ENCODE measurements at places on chromosomes 5 and 9.

- no peak for DNase-seq
Observed at GRCh38 chr9:75013735-75014134, 14.4 kb downstream of the CARNMT1 start.

DNA sequence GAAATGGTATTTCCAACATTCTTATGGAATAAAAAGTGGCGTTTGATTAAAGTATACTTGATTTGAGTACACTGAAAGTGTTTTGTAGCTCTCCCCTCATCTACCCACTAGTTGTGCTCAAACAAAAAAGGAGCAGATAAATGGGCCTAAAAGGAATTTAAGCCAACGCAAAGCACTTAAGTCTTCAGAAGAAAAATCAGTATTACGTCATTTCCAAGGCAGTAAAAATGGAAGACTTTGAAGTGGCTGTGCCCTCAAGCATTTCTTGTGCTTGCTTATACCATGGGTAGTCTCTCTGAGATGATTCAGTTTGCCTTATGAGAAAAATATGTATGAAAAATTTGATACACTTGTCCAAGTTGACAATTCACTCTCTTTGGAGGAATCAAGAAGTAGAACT lies 279.9 kb upstream of the CD180 start:
- DNase-seq: no peak

DNA sequence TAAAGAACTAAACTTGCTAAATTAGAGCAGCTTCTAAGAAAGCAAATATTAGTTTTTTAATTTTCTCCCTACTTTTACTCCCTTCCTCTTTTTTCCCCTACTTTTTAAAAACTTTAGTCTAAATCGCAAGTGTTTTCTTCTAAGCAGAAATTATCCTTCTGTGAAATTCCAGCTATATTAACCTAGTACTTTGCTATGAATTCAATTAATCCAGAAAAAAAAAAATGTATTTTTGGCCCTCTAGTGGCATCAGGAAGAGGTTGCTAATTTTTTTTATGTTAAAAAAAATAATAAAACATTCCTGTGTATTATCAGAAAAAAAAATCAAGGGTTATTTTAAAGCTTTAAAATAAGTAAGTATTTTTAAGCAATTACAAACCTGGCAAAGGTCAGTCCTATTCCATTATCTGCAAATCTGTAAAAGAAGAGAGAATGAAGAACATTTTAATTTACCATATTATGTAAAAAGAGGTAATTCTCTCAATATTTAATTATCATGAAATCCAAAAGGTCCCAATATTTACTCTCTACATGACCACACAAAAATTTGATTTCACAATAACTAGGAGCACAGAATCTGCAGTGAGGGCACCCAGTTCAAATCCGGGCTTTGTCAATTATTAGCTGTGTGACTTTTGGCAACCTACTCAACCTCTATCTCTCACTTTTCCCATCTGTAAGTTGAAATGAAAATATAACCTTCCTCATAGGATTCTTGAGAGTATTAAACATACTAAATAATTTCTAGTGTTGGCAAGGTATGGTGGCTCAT lies 52.0 kb downstream of the CEMIP2 start:
- DNase-seq: no peak

DNA sequence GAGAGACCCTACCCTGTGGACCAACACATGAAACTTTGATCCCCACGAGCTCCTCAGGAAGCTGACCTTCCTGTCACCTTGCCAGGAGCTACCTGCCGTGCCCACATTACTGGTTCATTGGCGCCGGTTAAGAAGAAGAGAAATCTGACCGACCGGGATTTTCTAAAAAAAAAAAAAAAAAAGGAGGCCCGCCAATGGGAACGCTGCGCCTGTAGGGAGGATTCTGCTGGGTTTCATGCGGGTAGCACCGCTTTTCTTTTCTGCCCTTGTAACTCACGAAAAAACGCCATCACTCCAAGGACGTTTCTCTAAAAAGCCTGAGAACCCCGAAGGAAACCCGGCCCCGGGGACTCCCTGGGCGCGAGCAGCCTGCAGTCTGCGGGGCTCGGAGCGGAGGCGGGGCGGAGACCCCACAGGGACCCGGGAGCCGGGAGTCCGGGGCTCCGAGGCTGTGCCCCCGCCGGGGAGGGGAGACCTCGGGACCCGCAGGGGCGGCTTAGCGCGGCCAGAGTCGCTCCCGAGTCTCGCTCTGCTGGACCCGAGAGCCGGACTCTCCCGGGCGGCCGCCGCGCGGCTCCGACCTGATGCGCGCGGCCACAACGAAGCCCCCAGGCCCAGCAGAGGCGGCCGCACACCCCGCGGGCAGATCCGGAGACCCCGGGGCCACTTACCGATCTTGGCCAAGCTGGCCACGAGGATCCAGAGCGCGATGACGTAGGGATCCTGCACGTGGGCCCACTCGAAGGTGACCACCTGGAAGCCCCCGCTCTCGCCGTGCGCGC lies 617 bp downstream of the SLC9A3 start:
- DNase-seq: no peak

- DNase-seq: no peak
Observed at GRCh38 chr5:11429254-11429653, 475.0 kb downstream of the CTNND2 start.

GRCh38 chr9:77731930-77732329 lies 83.8 kb upstream of the GNA14 start:
- no peak for DNase-seq

GRCh38 chr9:115690786-115691496 lies 462.6 kb upstream of the PAPPA start:
- no peak for DNase-seq

- no peak for DNase-seq
Observed at GRCh38 chr5:176695073-176695472, 47.8 kb downstream of the TSPAN17 start.

DNA sequence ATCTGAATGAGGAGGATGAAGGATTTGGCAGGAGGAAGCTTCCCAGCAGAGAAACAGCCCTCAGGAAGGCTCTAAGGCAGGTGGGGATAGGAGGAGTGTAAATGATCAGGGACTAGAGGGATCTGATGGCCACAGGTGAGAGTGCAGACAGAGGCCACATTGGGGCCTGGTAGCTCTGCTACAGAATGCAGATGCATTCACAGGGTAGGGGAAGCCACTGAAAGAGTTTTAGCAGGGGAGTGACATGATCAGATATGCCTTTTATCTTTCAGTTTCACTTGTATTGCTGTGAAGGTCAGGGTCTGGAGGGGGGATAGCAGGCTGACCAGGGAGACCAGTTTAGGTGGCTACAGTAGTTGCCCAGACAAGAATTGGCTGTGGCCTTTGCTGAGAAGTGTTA lies 3.0 kb downstream of the TXNDC15 start:
- no peak for DNase-seq

DNA sequence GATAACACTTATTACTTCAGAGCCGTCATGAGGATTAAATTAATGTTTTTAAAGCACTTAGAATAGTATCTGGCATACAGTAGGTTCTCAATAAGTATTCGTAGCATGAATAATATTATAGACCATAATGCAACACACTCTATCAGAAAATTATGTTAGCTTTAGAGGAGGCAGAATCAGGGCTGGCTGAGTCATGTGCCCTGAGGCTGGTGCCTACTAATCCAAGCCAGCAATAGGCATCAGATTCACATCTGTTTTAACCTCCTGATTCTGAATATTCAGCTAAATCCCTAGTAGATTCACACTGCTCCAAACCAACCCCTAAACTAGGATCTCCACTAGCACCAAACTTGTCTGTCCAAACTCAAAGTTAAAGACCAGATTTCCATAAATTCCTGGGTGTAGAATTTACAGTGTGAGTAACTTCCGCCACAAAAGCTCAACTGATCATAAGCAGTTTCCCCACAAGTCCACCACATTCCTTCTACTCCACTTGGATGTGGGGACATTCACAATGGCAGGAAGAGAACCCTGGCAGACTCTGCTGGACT lies 170.0 kb upstream of the DAPK1 start:
- no peak for DNase-seq

DNA sequence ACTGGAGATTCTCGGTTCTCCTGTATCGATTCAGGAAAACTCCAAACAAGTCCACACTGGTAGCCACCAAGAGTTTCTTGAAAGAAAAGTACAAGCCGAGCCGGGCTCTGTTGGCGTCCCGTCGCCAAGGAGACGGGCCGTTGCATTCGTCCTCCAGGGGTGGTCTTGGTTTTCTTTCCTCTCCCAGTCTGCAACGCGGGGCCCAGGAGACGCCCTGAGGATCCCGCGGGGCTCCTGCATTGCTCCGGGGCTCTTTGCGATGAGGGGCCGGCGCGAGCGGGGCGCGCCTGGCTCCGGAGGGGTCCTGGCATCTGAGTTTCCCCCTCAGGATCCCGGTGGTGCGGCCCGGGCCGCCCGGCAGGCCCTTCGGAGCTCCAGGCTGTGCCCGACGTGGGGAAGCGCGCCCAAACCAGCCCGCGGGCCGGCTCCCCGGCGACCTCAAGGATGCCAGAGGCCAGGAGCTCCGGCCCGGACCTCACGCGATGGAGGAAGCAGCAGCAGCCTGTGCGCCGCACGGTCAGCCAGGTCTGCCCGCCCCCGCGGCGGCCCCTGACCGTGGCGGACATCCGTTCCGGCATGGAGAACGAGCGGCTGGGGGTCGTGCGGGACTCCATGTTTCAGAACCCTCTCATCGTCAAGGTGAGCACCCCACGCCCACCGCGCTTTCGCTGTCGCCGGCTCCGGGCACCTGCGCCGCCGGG lies at the start of gene CFAP77:
Gene CFAP77 (plus strand): TSS at position 384 of the 701 bp plus-strand sequence. CDS start 61 bp downstream, at position 445.
- no peak for DNase-seq

DNA sequence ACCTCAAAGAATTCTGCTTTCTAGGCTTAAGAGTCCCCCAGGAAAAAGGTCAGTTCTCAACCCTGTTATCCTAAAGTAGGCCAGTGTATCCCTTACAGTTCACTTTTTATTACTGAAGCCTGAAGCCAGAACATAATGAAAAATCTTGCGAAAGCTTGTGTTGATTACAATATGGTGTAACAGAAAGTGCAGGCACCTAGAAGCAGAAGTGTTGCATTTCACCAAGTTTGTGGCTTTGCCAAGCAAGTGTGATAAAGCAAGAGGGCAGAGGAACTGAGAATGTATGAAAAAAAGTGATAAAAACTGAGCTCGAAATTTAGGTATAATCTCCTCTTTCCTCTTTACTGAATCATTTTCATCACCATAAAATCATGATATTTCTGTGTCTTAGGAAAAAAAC lies 26.2 kb downstream of the AGTPBP1 start:
- DNase-seq: no peak

GRCh38 chr5:6066016-6066415 lies 312.3 kb downstream of the MED10 start:
- no peak for DNase-seq

DNA sequence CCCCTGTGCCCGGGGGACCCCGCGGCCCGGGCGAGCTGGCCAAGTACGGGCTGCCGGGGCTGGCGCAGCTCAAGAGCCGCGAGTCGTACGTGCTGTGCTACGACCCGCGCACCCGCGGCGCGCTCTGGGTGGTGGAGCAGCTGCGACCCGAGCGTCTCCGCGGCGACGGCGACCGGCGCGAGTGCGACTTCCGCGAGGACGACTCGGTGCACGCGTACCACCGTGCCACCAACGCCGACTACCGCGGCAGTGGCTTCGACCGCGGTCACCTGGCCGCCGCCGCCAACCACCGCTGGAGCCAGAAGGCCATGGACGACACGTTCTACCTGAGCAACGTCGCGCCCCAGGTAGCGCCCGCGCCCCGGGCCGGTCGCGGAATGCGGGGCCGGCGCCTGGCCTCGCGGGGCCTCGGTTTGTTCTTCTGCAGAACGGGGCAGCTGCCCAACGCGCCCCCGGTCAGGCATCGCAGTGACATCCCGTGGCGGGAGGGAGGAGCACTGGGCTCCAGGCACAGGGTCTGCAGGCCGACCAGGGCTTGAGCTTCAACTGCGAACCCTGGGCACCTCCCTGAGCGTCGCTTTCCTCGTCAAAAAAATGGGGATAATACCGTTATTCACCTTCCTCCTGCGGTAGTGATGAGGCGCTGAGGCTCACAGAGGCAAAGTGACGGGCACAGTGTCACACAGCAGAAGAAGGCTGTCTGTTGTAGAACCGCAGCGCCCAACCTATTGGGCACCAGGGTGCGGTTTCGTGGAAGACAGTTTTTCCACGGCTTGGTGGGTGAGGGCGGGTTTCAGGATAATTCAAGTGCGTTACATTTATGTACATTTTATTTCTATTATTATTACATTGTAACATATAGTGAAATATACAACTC lies 777 bp downstream of the ENDOG start:
- DNase-seq: no peak

DNA sequence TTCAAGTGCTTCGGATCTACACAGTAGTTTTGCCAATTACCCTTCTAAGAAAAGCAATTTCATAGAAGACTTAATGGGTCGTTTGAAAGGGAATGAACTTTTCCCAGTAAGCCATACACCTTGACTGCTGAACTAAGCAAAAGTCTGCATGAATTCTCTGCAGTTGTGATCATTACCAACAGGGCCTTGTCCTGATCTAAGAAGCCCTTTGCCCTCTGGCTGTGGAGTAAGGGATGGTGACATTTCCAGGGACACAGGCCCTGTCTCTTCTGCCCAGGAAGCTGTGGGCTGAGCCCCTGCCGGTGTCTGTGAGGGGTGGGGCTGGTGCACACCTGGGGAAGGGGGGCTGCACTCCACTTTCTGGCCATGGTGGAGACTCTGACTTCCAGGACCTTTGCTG lies 30.5 kb downstream of the ZDHHC11 start:
- no peak for DNase-seq

GRCh38 chr5:158874343-158874742 lies 225.4 kb downstream of the EBF1 start:
- DNase-seq: no peak

DNA sequence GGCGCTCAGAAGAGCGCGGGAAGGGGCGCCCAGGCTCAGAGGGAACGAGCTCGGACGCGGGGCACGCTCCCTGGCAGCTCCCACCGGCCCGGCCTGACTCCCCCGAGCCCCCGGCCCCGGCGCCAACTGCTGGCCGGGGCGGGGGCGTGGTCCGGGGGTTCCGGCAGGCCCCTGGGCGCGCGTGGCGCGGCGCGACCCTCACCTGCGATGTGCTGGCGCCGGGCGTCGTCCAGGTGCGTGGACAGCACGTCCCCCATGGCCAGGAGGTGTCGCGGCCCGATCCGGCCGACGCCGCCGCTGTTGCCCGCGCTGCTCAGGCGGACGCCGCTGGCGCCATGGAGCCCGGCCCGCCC lies 43.5 kb upstream of the STXBP1 start:
- no peak for DNase-seq

GRCh38 chr5:67805666-67806348 lies 409.7 kb upstream of the PIK3R1 start:
- no peak for DNase-seq

GRCh38 chr9:117169089-117169621 lies 245.7 kb downstream of the ASTN2 start:
- no peak for DNase-seq

- no peak for DNase-seq
Observed at GRCh38 chr9:77944556-77945243, 86.9 kb downstream of the GNAQ start.

GRCh38 chr9:136962701-136963248 lies 10.7 kb downstream of the LCN12 start:
- DNase-seq: no peak

DNA sequence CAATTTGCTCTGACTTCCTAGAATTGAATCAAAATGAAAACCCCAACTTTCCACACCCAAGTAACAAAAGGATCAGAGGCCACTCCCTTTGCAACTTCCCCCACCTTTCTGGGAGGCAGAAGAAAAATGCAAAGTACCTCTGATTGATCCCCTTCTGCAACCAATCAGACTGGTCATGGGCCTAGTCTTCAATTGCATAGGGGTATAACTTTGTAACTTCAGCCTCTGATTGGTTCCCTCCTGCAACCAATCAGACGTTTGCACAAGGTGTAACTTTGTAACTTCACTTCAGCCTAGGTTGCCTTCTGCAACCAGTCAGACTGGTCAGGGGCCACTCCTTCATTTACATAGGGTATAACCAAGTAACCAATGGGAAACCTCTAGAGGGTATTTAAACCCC lies 38.3 kb upstream of the CNOT6 start:
- no peak for DNase-seq

- no peak for DNase-seq
Observed at GRCh38 chr5:172299916-172300439, 16.4 kb upstream of the UBTD2 start.

Data from stimulated activated CD8-positive, alpha-beta memory T cell treated with anti-CD3 and anti-CD28 coated beads, Interleukin-4, amount 100 ng/mL, for 1 hour (primary cell).